ENCODE measurements at places on chromosomes 7 and 10. TPM values are rescaled to one million over a fixed set of nuclear protein-coding genes. Genes with fewer than 3 reads are reported as not detected.

CCL24 gene
- not detected for total RNA-seq

AASS gene
- total RNA-seq = 0.31 TPM

RTKN2 gene
- 21.3 TPM for total RNA-seq

PDE1C gene
- total RNA-seq = not detected

DNA sequence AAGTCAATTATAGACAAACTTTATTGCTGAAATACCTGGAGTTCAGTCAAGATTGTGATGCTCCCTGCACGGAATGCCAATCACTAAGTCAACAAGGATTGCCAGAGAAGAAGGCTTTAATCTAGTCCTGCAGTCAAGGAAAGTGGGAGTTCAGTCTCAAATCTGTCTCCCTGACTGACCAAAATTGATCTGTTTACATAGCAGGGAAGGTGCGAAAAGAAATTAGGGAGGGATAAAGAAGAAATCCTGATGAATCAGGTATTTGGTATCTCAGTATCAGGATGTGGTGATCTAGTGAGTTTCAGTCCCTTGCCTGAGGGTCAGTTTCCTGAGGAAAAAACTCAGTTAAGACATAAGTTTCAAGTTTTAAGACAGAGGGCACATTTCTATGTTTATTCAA is 2.1 kb upstream of the AKR1D1 start:
- no peaks in the 10 kb centered on the region for H3K27me3 ChIP-seq
- no peaks in the 10 kb centered on the region for H3K4me1 ChIP-seq
- no peaks in the 10 kb centered on the region for H3K36me3 ChIP-seq
- H3K27ac ChIP-seq = no peak overlapping the region
- H3K4me3 ChIP-seq = no peak overlapping the region

GRCh38 chr10:50600831-50601477 is 22.8 kb downstream of the SGMS1 start:
- peaks cover 42% of the 10 kb centered on the region for H3K4me1 ChIP-seq
- H3K4me3 ChIP-seq = no peak overlapping the region
- DNase-seq = no peak
- H3K27me3 ChIP-seq = no peaks in the 10 kb centered on the region

DNA sequence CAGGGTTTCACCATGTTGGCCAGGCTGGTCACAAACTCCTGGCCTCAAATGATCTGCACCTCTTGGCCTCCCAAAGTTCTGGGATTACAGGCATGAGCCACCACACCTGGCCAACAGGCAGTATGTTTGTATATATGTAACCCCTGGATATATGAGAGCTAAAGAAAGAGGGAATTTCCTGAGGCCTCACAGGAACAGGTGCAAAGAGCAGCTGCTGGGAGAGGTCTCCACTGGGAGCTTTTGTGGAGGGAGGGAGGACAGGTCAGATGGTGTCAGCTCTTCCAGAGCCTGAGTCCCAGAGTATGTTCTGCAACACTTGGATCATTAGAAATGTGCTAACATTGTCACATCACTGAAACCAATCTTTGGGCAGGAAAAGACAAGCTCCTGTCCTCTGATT is 110.1 kb upstream of the KIF5B start:
- no peaks in the 10 kb centered on the region for H3K36me3 ChIP-seq
- no peak overlapping the region for H3K4me3 ChIP-seq
- no peak overlapping the region for H3K27ac ChIP-seq
- H3K4me1 ChIP-seq = no peaks in the 10 kb centered on the region

- peak overlapping the region; percentile 1 for H3K27ac ChIP-seq
- no peaks in the 10 kb centered on the region for H3K27me3 ChIP-seq
- no peak for DNase-seq
- no peaks in the 10 kb centered on the region for H3K4me1 ChIP-seq
- H3K36me3 ChIP-seq = no peaks in the 10 kb centered on the region
Measured at GRCh38 chr10:4202938-4203337, 417.9 kb upstream of the KLF6 start.

DNA sequence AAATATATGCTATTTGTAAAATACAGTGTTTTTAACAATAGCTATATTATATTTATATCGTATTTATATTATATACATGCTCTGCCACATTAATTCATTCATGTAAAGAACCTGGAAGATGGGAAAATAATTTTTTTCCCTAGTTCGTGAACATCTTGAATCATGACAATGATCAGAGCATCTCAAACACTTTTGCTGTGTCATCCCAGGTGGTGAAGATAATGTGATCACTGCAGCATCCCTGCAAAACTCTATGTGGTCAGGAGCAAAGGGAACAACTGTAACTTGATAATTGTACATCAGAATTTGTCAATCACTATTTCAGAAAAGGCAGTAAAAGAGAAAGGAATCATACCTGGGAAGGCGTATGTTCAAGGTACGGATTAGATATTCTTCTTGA is 39.3 kb downstream of the RAPGEF5 start:
- H3K36me3 ChIP-seq = no peaks in the 10 kb centered on the region
- no peak overlapping the region for H3K27ac ChIP-seq
- H3K27me3 ChIP-seq = no peaks in the 10 kb centered on the region
- DNase-seq = no peak
- H3K4me3 ChIP-seq = no peak overlapping the region

DNA sequence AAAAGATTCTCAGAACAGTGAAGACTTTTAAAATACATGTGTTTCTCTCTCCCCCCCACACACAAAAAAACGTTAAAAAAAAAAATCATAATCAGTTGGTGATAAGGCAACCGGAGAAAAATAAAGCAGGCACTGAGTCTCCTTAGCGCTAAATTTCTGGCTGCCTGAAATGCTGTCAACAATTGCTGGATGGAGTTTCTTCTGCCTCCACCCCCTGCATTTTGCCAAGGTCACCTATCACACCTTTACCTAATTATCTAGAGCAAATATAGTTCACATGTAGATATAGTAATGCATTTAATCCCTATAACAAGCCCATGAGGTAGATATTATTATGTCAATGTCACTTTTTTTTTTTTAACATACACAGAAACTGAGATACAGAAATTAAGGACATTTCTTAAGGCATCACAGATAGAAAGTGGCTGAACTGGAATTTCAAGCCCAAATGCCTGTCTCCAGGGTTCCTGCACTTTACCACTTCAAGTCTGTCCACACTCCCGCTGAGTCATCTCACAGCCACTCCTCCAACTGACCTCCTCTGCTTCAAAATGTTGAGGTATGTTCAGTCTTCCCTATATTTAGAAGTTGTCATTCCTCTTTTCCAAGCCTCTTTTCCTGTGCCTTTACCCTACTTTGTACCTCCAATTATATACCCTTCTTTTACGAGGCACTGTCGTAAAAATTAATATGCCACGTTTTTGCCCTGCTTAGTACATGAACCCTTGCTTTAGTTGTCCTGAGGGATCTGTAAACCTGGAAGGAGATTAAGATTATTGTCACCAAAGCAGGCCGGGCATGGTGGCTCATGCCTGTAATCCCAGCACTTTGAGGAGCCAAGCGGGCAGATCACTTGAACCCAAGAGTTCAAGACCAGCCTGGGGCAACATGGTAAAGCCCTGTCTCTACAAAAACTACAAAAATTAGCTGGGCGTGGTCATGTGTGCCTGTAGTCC is 72.8 kb upstream of the MPP7 start:
- no peak overlapping the region for H3K27ac ChIP-seq
- DNase-seq = no peak
- H3K4me1 ChIP-seq = no peaks in the 10 kb centered on the region
- H3K36me3 ChIP-seq = no peaks in the 10 kb centered on the region
- no peaks in the 10 kb centered on the region for H3K27me3 ChIP-seq

DNA sequence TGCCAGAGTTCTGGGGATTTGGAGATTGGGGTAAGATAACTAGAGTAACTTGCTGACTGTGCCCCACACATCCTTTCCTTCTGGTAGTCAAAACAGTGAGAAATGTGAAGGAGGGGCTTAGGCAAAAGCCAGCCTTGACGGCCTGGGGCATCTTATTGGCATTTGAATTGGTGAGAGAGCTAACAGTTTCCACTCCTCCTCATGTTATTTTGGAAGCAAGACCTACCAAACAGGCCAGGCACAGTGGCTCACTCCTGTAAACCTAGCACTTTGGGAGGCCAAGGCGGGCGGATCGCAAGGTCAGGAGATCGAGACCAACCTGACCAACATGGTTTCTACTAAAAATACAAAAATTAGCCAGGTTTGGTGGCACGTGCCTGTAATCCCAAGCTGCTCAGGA is 596.6 kb downstream of the GRM8 start:
- H3K4me3 ChIP-seq = no peak overlapping the region
- H3K4me1 ChIP-seq = no peaks in the 10 kb centered on the region

GRCh38 chr10:84668186-84668763 is 339.9 kb downstream of the CCSER2 start:
- H3K36me3 ChIP-seq = no peaks in the 10 kb centered on the region
- no peak for DNase-seq
- H3K4me1 ChIP-seq = no peaks in the 10 kb centered on the region
- H3K27me3 ChIP-seq = 0 out of 2 replicates have a peak, but pooled peaks cover 2% of the 10 kb centered on the region

DNA sequence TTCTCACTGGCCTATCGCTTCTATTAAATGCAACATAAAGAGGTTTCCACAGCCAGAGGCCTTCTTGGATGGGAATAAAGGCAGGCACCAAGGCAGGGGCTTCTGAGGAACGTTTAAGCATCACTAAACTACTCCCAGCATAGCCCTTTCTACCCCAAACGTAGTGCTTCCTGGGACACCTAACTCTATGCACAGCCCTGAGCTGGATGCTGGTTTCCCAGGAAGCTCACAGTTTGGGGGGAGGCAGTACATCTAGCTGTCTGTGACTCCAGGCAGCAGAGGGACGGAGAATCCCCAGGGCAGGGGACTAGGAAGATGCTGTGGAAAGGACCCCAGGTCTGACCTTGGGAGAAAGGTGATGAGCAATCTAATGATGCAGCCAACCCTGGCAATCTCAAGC is 192.8 kb upstream of the ZMIZ1 start:
- H3K36me3 ChIP-seq = no peaks in the 10 kb centered on the region
- H3K27ac ChIP-seq = no peak overlapping the region
- H3K4me1 ChIP-seq = no peaks in the 10 kb centered on the region
- H3K27me3 ChIP-seq = no peaks in the 10 kb centered on the region
- H3K4me3 ChIP-seq = no peak overlapping the region
- DNase-seq = no peak

DNA sequence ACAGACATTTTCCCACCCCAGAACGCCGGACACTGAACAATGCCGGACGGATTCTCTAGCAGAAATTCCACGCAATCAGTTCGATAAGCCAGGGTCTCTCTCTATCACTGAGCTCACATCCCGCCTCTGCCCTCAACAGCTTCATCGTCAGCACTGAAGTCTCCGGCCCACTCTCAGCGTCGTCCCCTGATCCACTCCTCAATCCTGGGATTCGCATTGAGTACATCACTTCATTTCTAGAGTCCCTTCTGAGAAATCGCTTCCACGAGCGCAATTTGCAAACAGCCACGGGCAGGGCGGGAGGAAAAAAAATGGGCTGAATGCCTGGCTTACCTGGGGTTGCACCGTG is 365 bp downstream of the YME1L1 start:
- DNase-seq = no peak
- peaks cover 13% of the 10 kb centered on the region for H3K36me3 ChIP-seq
- peak overlapping the region; percentile 96 for H3K27ac ChIP-seq
- peak overlapping the region; percentile 94 for H3K4me3 ChIP-seq
